ENCODE measurements at places on chromosomes 4 and X.

- no peak for DNase-seq
Observed at GRCh38 chrX:41131766-41132165, 46.5 kb downstream of the USP9X start.

GRCh38 chr4:145351162-145351561, 130.5 kb upstream of the SMAD1 start:
- DNase-seq: no peak

- no peak for DNase-seq
Observed at GRCh38 chr4:188423039-188423438, 283.8 kb downstream of the TRIML1 start.

GRCh38 chr4:140703463-140703862, 52.7 kb downstream of the TBC1D9 start:
- DNase-seq: no peak

DNA sequence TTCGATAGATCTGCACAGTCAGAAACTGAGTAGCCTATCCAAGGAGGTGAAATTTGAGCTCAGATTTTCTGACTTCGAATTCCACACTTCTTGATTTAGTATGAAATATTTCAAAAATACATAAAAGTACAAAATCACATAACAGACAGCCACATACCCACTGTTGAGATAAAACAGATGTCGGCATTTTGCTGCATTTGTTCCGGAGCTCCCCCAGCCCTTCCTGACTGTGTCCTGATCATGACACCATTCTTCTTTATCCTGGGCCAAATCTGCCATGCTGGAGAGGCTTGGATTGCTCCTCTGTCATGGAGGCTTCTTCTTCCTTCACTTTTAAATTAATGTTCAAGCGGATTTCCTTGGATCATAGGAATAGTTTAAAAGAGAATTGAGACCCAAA, 124.2 kb upstream of the RBPJ start:
- DNase-seq: no peak

- no peak for DNase-seq
Observed at GRCh38 chr4:145503486-145504072, 21.9 kb downstream of the SMAD1 start.

GRCh38 chrX:40154853-40155588, 57.3 kb upstream of the BCOR start:
- no peak for DNase-seq

DNA sequence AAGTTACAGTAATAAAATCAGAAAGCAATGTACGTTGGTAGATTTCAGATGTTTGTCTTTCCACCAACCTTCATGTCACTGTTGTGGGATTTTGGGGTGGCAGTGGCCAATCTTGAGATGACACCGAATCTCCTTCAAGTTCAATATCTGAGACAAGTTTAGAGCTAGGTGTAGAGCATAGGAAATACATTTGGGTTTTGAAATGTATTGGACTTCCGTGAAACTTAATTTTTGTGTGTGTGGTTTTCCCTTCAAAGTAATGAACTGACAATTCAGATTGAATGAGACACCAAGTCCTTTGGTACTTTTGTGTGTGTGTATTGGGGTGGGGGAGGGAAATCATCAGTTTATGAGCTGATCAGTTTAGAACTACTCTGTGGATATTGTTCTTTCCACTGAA, 1.8 kb downstream of the WDR44 start:
- DNase-seq: no peak

DNA sequence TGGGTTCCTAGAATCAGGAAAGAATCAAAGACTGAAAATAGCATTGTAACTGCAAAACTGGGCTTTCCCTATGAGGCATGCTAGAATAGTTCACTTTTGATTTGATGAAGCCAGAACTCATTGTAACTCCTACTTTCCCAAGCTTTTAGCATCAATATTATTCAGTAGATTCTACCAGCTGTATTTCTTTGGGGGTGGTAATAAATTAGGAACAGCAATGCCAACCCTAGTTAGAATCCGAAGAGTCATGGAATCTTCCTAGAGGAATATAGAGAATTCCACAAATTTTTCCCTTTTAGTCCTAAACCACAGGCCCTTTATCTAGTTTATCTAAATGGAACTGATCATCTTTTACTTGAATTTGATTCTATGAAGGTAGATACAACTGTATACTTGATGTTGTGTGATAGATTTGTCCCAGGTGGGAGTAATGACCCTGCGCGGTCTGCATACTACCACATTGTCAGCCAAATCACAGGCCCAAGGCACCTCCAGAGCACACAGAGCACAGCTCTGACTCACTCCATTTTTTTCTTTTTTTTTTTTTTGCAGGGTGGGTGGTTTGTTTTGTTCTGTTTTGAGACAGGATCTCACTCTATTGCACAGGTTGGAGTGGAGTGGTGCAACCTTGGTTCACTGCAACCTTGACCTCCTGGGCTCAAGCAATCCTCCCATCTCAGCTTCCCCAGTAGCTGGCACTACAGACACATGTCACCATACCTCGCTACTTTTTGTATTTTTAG, 66.6 kb downstream of the EDNRA start:
- no peak for DNase-seq
